ENCODE measurements at places on chromosomes 7 and 10.
A peak's percentile ranks its signal among the peaks of the same experiment; 100 is the strongest.

DNA sequence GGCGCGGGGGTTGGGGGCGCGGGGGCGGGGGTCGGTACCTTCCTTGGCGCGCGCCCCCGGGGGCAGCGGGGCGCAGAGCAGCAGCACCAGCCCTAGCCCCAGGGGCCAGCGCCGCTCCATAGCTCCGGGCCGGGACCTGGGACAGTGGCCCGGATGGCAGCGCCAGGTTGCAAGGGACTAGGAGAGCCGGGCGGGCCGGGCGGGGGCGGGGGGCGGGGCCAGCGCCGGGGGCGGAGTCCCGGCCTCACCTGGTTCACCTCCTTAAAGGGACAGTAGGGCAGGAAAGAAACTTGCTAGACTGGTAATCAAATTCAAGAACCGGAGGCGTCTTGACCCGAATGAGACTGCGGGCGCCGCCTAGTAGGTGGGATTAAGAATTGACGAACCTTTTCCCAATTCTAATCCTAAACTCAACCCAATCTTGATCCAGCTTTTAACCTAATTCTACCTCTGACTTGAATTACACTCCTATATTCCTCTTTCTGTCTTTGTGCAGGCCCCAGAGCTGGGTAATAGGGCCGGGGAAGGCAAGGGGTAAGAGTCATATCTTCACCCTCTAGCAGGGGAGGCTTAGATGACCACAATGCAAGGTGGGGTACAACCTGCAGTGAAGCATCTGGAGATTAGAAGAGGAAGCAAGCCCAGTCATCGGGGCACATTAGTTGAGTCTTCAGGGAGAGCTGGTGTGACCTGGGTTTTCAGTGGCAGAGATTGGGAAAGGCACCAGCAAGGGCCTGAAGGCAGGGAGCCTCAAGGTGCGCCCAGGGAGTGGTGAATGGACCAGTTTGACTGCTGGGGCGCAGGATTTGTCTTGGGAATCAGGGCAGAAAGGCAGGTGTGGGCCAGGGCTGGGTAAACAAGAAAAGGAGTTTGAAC, at the start of gene EPHA1:
EPHA1 (minus strand) TSS at position 171 of the 876 bp plus-strand sequence; CDS start at position 120, 51 bp downstream.
- peak; percentile 78 for DNase-seq

DNA sequence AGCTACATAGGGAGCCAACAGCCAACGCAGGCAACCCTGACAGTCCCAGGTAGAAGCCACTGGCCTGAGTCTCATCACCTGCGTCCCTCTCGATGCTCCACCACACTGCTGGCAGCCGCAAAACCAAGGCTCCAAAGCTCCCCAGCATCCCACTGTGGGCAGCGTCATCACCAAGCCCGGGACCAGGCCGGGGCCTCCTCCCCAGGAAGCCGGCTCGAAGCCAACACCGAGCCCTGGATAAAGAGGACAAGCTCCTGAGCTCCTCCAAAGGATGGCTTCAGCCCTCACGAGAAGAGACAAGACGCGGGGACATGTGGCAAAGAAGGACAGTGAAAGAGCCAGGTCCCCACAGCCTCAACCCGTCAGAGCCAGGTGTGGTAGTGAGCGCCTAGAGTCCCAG, 23.9 kb downstream of the PARD3 start:
- DNase-seq, result no peak

- no peak for DNase-seq
Observed at GRCh38 chr10:35743851-35744250, 101.8 kb upstream of the FZD8 start.

- no peak for DNase-seq
Observed at GRCh38 chr7:96187735-96188134, 134.2 kb downstream of the SLC25A13 start.
